ENCODE measurements at places on chromosomes 12 and 14.

DNA sequence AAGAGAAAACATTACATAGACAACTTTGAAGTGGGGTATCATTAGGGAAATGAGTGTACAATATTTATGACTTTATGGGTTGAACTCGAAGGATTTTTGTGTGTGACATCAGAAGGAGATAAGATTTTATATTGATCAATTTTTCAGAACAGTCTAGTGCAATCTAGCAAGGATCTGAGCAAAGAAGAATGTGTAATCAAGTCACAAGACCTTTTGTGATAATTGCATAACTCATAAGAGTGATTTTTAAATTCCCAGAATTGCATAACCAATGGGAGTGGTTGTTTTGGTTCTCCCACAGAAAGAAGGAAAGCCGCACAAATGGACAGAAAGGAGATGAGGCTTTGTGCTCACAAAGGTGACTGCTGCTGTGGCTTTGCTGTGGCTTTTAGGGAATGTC lies 441.8 kb upstream of the FLRT2 start:
- H3K27me3 ChIP-seq = no peaks in the 10 kb centered on the region
- no peak overlapping the region for H3K27ac ChIP-seq
- H3K4me3 ChIP-seq = no peak overlapping the region
- DNase-seq = no peak
- H3K4me1 ChIP-seq = no peaks in the 10 kb centered on the region

DNA sequence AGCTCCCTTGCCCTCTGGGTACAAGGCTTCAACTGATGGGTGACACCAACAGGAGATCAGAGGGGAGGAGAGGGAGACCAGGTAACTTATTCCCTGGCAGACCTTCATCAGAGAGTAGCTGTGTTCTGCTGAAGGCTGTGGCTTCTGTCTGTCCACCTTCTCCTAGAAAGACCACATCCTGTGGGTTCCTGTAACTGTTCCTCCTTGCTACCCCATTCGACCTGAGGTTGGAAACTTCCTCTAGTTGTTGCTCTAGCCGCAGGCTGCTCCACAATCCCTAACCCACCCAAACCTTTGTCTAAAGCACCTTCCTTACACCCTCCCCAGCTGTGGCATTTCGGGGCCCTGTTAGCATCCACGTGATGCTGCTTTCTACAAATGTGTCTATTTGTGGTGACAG lies 454.2 kb downstream of the DPF3 start:
- no peak overlapping the region for H3K27ac ChIP-seq
- DNase-seq = no peak

GRCh38 chr14:21103411-21103709 lies 2.5 kb downstream of the TMEM253 start:
- peak overlapping the region; percentile 96 for H3K4me3 ChIP-seq
- no peaks in the 10 kb centered on the region for H3K27me3 ChIP-seq
- H3K4me1 ChIP-seq = peaks cover 32% of the 10 kb centered on the region
- no peak for DNase-seq

GRCh38 chr14:104956290-104956890 lies 21.8 kb downstream of the AHNAK2 start:
- DNase-seq = no peak
- H3K4me1 ChIP-seq = no peaks in the 10 kb centered on the region
- no peaks in the 10 kb centered on the region for H3K27me3 ChIP-seq
- no peaks in the 10 kb centered on the region for H3K36me3 ChIP-seq
- H3K4me3 ChIP-seq = no peak overlapping the region

DNA sequence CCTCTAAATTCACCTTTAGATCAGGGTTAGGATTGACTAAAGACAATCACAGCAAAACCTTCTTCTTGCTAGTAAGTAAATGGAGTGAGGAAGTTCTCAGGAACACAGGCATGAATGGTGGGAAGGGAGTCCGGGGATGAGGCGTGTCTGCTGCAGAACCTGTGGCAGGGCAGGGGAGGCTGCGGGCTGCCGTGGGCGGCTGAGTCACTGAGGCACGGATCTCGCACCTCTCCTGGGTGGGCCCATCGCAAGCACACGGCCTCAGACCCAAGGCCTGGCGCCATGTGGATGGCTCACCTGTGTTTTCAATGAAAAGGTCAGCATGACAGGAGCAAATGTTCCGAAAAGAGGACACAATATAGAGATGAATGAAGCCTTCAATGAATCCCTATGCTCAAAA lies 85.4 kb downstream of the PIWIL1 start:
- H3K4me3 ChIP-seq = no peak overlapping the region
- no peaks in the 10 kb centered on the region for H3K36me3 ChIP-seq
- H3K27me3 ChIP-seq = no peaks in the 10 kb centered on the region
- H3K27ac ChIP-seq = no peak overlapping the region

DNA sequence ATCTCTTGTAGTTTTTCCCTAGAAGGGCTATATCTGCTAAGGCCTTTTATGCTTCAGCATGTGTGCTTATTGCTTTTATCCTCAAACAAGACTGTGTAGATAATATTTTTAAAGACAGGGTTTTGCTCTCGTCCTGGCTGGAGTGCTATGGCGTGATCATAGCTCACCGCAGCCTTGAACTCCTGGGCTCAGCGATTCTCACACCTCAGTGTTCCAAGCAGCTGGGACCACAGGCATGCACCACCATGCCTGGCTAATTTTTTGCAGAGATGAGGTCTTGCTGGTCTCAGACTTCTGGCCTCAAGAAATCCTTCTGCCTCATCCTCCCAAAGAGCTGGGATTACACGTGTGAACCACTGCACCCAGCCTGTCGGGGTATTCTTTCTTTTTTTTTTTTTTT lies 137.3 kb upstream of the SCAF11 start:
- no peaks in the 10 kb centered on the region for H3K27me3 ChIP-seq
- no peaks in the 10 kb centered on the region for H3K36me3 ChIP-seq
- H3K4me1 ChIP-seq = peaks cover 4% of the 10 kb centered on the region
- H3K4me3 ChIP-seq = no peak overlapping the region
- DNase-seq = no peak

DNA sequence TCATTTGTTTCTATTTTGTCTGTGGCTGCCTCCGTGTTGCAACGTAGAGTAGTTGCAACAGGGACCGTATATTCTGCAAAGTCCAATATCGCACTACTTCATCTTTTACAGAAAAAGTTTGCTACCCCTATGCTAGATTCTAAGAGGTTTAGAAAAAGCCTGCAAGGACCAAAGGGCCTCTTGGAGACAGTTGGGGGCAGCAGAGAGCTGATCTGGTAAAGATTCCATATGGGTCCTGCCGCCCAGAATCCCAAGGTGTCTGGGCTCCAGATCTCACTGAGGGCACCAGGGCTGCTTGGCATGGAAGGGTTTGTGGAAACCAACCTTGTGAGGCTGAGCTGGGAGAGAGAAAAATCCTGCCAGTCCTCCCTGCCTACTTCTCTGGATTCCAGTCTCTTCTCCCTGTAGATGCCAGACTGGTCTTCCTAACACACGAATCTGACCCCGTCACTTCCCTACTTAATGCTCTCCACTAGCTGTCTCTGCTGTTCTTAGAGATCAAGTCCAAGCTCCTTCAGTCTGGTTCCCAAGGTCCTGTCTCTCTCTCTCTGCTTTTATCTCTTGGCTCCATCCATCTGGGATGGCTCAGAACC lies 74.6 kb downstream of the GLRX5 start:
- H3K27me3 ChIP-seq = no peaks in the 10 kb centered on the region
- H3K4me1 ChIP-seq = no peaks in the 10 kb centered on the region
- no peak overlapping the region for H3K27ac ChIP-seq
- no peak overlapping the region for H3K4me3 ChIP-seq

GRCh38 chr12:26938701-26939062 lies 412 bp downstream of the FGFR1OP2 start:
- H3K36me3 ChIP-seq = no peaks in the 10 kb centered on the region
- peak overlapping the region; percentile 82 for H3K4me3 ChIP-seq
- H3K27me3 ChIP-seq = no peaks in the 10 kb centered on the region
- DNase-seq = no peak

DNA sequence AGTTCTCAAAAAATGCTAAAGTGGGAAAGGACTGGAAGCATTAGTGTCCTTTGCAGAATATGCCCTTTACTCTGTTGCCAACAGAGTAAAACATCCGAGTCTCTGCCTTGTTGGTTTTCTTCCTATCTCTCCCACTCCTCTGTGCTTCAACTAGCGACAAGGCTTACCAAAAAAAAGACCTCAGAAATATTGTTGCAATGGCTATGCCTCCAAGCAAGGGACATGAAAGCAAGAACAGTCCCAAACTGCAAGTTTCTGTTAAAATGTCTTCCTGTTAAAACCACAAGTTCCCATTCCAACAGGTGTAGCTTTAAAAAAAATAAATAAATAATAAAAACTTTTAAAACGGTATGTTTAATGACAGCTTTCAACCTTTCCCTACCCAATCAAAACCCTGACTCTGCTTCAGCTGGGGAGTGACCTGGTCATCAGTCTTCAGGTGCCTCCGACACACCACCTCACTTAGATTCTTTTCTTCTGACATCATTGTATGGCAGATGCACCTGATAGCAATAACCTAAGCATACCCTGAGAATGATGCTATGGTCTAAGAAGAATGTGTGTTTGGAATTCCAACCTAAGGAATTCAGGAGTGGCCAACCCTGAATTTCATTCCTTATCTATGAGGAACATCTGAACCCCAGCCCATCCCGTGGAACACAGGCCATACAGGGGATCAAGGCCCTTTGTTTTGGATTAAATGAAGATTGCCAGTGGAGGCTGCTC lies 81.0 kb downstream of the RPS29 start:
- no peaks in the 10 kb centered on the region for H3K36me3 ChIP-seq
- no peak overlapping the region for H3K27ac ChIP-seq
- H3K4me3 ChIP-seq = no peak overlapping the region
- no peak for DNase-seq
- no peaks in the 10 kb centered on the region for H3K27me3 ChIP-seq

DNA sequence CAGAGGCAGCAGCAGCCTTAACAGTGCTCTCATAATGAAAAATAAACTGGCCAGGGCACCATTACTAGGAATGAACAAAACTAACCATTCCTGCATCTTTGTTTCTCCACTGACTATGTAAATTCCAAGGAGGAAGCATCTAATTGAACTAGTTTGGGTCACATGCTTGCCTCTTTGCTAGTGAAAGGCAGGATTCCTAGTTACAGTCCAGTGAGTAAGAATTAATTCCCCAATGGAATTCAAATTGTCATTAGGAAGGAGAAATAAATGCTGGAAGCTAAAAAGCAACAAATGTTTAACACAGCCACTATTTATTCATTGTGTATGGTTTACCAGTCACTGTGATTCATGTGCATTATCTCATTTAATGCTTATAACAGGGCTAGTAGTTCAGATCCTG lies 316.0 kb downstream of the CCDC91 start:
- no peak overlapping the region for H3K27ac ChIP-seq
- H3K36me3 ChIP-seq = no peaks in the 10 kb centered on the region
- H3K27me3 ChIP-seq = no peaks in the 10 kb centered on the region
- no peaks in the 10 kb centered on the region for H3K4me1 ChIP-seq
- no peak overlapping the region for H3K4me3 ChIP-seq

DNA sequence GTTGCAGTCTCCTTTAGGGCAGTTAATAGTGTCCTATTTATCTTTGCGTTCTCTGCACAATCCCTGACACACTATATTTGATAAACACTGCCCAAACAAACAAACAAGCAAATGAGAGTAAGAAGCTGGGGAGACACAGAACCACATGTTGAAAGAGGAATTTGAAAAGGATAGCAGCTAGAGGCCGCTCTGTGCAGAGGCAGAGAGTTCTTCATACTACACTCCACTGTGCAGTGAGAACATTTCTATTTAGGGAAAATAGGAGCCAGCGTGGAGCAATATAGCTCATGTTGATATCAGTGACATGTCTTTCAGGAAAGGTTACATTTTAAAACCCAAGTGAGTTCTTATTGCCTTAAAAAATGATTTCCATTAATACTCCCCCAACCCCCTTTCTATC lies 140.3 kb upstream of the SEL1L start:
- no peak overlapping the region for H3K27ac ChIP-seq
- H3K4me1 ChIP-seq = no peaks in the 10 kb centered on the region
- H3K4me3 ChIP-seq = no peak overlapping the region
- H3K27me3 ChIP-seq = no peaks in the 10 kb centered on the region
- H3K36me3 ChIP-seq = no peaks in the 10 kb centered on the region

DNA sequence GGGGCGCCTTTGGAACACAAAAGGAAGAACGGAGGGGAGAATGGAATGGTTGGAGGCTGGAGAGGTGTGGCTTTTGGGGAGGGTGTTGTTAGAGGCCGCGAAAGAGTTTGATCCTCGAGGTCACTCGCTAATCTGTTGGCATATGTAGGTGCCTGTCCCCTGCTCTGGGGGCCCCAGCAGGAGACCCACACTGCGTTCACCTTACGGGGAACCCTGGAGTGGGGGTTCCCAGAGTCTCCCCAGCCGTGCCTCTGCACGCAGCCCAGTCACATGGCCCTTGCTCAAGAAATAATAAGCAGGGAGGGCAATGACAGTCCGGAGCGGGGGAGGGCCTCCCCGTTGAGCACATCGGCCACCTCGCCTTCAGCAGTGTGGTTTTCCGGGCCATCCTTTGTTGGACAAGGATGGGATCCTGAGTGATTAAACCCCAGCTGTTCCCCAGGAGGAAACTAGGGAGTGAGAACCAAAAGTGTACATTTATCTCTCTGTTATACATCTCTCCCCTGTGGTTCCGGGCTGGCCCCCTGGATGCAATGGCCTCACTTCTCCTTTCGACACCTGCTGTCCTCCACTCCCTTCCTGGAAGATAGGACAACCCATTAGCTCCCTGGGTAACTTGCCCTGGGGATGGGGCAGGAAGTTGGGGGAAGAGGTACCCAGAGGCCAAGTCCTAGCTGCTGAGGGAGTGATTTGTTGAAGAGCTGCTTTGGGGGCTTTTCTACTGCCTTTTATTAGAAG lies 1.3 kb downstream of the PLEKHG3 start:
- H3K27me3 ChIP-seq = no peaks in the 10 kb centered on the region
- peaks cover 80% of the 10 kb centered on the region for H3K4me1 ChIP-seq

DNA sequence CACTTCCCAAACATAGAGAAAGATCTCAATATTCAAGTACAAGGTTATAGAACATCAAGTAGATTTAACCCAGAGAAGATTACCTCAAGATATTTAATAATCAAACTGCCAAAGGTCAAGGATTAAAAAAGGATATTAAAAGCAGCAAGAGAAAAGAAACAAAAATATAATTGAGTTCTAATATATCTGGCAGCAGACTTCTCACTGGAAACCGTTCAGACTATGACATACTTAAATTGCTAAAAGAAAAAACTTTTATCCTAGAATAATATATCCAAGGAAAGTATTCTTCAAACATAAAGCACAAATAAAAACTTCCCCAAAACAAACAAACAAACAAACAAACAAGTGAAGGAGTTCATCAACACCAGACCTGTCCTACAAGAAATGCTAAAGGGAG lies 92.4 kb downstream of the FSCB start:
- no peaks in the 10 kb centered on the region for H3K36me3 ChIP-seq
- H3K4me3 ChIP-seq = no peak overlapping the region
- H3K27ac ChIP-seq = no peak overlapping the region
- H3K4me1 ChIP-seq = no peaks in the 10 kb centered on the region
- H3K27me3 ChIP-seq = no peaks in the 10 kb centered on the region

GRCh38 chr14:37262649-37263048 lies 64.9 kb downstream of the MIPOL1 start:
- no peaks in the 10 kb centered on the region for H3K36me3 ChIP-seq
- no peaks in the 10 kb centered on the region for H3K4me1 ChIP-seq
- H3K27ac ChIP-seq = no peak overlapping the region
- no peak for DNase-seq
- H3K4me3 ChIP-seq = no peak overlapping the region

- no peak overlapping the region for H3K4me3 ChIP-seq
- DNase-seq = no peak
- H3K36me3 ChIP-seq = peaks cover 23% of the 10 kb centered on the region
- no peak overlapping the region for H3K27ac ChIP-seq
- H3K27me3 ChIP-seq = no peaks in the 10 kb centered on the region
- peaks cover 90% of the 10 kb centered on the region for H3K4me1 ChIP-seq
These were observed 148.4 kb downstream of the PRKCH start for GRCh38 chr14:61469781-61470180.

GRCh38 chr14:52951681-52952554 lies 1.1 kb upstream of the FERMT2 start:
- H3K27ac ChIP-seq = no peak overlapping the region
- H3K27me3 ChIP-seq = peaks cover 44% of the 10 kb centered on the region
- peaks cover 20% of the 10 kb centered on the region for H3K4me1 ChIP-seq
